ENCODE measurements at places on chromosomes 6 and 20.

DNA sequence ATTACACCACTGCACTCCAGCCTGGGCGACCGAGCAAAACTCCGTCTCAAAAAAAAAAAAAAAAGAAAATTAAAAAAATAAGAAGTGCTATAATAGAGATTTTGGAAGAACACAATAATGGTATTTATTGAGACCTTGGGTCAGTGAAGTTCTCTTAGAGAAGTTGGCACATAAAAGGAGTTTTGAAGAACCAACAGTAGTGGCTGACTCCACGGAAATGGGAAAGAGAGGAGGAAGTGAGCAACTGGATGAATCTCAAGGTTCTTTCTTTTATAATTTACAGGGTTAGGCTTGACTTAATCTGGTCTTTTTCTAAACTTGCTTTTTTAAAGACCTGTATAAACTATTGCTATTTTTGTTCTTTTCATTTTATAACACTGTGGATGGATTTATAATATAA, 52.8 kb downstream of the TOMM6 start:
- no peak for DNase-seq

DNA sequence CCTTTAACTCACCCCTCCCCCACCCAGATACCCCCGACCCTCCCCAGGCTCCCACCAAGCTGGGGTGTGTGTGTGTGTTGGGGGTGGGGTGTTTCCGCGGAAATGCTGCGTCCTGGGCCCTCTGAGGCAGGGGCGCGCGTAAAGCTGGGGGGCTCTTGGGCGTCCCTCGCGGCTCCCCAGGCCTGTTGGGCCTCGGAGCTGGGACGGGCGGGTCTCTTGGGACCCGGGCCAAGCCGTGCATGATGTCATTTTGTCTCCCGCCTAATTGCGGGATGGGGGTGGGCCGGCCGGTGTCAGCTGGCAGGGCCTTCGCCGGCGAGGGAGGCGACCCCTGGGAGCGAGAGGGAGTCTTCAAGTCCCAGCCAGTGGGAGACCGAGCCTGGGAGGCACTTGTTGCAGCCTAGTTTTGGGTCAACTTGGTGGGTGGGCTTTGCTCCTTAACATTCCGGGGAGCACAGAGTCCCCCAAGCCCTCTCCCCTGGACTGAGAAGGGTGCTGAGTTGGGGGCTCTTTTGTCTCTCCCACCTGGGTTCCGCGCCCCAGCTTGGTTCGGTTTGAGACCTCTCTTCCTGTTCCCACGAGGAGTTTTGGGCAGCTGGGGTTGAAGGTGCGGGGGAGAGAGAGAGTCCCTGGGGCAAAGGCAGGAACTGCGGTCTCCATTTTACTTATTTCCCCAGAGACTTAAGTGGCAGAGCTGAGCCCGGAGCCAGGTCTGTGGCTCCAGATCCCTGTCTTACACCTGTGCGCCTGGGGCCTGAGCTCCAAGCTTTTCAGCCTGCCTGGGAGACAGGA, 623 bp downstream of the MYBL2 start:
- DNase-seq = no peak

- no peak for DNase-seq
Observed at GRCh38 chr6:9455864-9456658, 958.8 kb downstream of the TFAP2A start.

DNA sequence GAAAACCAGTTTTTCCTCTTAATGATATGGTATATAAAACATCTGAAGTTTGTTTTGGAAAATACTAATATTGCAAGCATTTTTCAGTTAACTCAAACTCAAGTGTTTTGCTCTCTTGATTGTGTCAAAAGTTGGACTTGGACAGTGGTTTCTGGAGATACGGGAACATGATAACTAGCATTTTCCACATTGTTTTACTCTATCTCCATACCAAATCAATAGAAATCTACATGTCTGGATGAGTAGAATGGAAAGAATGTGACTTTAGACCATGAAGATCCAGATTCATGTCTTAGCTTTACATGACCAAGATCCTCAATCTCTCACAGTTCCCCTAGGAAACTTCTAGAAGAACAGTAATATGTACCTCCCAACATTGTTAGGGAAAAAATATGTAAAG, 22.2 kb upstream of the FBXO30 start:
- no peak for DNase-seq

- DNase-seq = no peak
Observed at GRCh38 chr20:50320901-50321796, 130.5 kb downstream of the CEBPB start.

GRCh38 chr6:39327507-39327906, 5.0 kb upstream of the KCNK16 start:
- no peak for DNase-seq

DNA sequence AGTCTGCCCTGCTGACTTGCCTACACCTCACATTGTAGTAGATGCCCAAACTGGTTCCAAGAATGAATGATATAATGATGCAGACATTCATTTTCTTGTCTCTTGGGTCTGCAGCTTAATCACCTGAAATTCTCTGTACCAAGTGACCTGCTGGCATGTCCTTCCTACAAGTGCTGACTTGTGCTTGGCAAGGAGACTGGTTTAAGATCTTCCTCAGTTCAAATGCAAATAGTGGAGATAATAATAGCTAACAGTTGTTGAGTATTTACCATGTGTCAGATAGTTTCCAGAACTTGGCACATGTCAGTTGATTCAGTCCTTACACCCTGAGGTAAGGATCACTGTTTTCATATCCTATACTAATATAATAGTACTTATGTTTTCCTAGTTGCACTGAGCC, 223.4 kb downstream of the SLC24A3 start:
- no peak for DNase-seq

GRCh38 chr20:50859161-50859560, 64.3 kb downstream of the BCAS4 start:
- no peak for DNase-seq

DNA sequence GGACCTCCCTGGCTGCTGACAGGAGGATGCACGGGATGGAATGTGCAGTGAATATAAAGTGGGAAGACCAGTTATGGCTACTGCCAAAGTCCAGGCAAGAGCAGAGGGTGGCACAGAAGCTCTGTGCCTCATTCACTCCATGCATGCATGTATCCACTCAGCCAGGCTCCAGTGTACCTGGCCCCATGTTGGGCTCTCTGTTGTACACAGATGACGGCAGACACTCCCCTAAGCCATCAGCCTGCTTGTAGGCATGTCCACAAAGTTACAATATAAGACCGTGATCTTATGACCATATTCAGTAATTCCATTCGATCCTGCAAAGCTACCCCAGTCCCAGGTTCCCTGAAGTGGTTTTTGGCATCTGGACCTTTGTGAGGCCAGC, 116.8 kb downstream of the PREX1 start:
- no peak for DNase-seq

DNA sequence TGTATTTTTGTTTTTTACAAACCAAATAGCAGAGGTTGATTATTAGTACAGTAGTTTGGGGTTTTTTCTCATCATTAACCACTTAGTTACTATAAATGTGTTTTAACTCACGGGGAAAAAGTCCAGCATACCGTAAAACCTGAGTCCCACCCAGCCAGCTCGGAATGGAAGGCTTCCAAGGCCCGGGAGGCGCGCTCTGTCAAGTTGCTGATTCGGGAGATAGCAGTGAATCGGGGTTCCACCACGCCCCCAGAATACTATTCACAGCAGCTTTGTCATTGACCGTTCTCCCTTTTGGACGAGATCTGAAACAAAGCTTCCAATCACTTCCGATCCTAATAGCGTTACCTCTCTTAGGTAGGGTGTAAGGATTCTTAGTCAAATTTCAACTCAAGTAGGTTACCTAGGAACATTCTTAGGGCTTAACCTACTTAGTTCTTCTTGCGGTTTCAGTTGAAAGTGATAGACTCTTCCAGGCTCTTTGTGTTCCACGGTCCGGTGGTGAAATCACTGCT, 232.8 kb upstream of the QKI start:
- DNase-seq = no peak

DNA sequence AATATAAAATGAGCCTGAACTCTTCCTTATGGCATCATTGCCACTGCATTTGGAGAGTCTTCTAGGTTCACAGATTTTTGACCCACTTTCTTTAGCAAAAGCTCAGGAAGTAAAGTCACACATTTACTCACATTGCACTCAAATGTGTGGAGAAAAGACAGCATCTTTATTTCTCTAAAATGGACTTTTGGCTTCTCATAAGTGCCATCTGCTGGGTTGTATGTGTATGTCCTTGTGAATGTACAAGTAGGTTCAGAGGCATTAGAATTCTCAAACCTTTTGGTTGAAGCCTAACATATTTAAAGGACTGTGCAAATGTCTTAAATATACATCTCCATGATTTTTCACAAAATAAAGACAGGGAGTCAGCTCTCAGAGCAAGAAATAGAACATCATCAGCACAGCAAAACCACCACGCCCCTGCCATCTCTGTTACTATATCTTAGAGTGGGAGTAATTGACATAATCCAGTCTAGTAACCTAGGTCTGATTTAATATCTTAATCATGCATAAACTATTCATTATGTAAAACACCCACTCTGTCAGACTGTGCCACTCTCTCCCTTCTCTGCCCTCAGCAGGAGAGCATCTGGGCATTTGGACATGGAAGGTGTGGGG, 42.2 kb upstream of the SPTLC3 start:
- no peak for DNase-seq

DNA sequence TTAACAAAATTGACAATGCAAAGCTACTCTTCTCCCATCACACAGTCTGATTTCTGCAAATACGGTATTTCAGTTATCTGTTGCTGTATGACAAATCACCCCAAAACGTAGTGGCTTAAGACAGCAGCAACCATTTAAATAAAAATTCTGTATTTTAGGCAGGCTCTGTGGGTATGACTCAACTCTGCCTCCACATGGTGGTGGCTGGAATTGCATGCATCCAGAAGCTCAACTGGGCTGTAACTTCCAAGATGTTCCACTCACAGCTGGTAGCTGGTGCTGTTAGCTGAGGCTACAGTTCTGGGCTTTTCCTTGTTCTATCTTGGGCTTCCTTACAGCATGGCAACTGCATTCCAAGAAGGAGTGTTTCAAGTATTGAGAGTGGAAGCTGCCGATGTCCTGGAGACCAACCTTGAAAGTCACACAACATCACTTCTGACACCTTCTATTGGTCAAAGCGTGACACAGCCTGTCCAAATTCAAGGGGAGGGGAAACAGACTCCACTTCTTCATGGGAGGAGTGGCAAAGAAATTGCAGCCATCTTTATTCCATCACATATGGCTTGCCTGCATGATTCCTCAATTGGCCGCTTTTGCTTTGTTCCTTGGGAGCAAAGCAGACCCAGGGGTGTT, 39.7 kb upstream of the TULP1 start:
- peak; percentile 32 for DNase-seq

- DNase-seq = no peak
Observed at GRCh38 chr20:13231031-13231752, 10.1 kb downstream of the ISM1 start.

DNA sequence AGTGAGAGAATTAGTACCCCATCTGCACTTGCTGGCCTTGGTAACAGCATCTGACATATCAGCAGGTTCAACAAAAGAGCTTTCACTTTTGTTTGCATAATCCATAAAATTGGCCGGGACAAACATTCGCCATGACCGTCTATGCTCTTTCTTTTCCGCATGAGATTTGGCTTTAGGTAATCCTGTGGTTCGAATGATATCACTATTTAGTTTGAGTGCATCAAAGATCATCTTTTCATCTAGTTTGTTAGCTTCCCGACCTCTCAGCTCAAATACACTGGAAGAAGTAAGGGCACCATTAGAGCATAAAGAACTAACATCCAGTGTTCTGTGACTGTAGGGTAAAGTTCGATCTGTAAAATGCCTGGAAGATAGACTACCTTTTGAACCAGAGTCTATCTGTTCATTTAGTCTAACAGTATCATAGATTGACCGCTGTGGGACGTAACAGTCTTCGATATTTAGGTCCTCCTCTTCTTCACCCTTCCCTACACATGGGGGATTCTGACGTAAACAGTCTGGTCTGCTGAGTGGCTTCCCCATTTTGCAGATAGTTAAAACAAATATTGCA, 101.6 kb downstream of the DST start:
- DNase-seq = no peak

GRCh38 chr6:14270925-14271788, 153.6 kb downstream of the CD83 start:
- DNase-seq = no peak

- no peak for DNase-seq
Observed at GRCh38 chr6:162736961-162737360, 9.2 kb downstream of the PACRG start.

DNA sequence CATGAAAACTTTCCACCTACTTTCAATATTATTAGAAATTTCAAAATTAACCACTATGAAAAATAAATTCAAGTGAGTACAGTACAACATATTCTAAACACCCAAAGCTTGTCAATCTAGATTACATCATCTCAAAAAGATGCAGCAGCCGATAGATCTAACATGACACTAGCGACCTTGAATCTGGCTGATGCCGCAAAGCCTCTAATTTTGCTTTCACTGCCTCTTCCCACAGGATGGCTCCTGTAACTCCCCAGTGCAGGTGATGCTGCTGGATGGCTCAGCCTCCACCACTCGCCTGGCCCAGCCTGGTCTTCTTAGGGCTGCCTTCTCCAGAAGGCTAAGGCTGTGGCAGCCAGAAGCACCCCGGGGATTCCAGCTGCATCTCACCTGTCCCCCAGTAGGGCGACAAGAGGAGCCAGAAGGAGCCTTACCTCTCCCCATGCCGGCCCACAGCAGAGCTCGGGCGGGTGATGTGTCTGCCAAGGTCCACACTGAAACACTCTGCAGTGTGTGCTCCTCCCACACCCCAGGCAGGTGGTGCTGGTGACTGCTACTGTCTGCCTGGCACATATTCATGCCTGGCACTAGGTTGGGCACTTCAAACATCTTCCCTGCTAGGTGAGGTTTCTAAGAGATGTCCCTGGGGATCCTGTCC, 82.1 kb downstream of the SLC23A2 start:
- no peak for DNase-seq

DNA sequence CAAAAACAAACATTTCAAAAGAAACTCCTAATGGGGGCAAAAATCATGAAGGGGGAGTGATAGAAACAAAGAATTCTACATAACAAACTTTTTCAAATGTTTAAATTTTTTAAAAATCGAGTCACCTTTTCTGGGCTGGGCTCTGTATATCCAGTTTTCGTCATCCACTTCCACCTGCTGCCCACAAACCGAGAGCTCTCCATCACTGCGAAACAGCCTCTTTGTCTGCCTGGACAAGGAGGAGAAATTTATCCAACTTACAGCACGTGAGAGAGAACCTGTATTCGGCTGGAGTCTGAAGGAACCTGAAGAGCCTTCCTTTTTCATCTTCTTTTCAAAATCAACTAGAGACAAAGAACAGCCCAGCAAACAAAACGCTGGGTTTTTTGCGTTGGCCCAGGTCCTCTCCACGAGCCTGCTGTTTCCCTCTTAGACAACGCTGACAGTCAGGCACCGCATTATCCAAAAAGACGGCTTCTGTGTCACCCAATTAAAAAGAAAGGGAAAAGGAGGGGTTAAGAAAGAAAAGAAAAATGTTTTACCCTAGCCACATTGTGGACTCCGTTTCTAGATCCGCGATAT, 72.4 kb upstream of the NHSL1 start:
- no peak for DNase-seq

GRCh38 chr20:2822073-2822472, 5.9 kb downstream of the TMEM239 start:
- no peak for DNase-seq

- no peak for DNase-seq
Observed at GRCh38 chr6:160349814-160350350, 1.7 kb downstream of the SLC22A3 start.

GRCh38 chr6:126716032-126716431, 376.1 kb downstream of the CENPW start:
- DNase-seq = no peak

- DNase-seq = no peak
Observed at GRCh38 chr20:24118441-24119175, 130.0 kb upstream of the GGTLC1 start.

- peak; percentile 13 for DNase-seq
Observed at GRCh38 chr6:99151634-99152346, 197.7 kb downstream of the FAXC start.

GRCh38 chr6:18393698-18394097, 6.5 kb downstream of the RNF144B start:
- no peak for DNase-seq
